Adipocyte (in vitro differentiated cells): ENCODE measurements at places on chromosomes 7 and 10.

GRCh38 chr10:36373424-36374096 is 731.5 kb upstream of the FZD8 start:
- DNase-seq: no peak

- DNase-seq: no peak
Observed at GRCh38 chr10:5194431-5194830, 2.2 kb upstream of the AKR1C4 start.

GRCh38 chr10:7525314-7526016 is 114.6 kb upstream of the SFMBT2 start:
- peak; percentile 91 for DNase-seq

DNA sequence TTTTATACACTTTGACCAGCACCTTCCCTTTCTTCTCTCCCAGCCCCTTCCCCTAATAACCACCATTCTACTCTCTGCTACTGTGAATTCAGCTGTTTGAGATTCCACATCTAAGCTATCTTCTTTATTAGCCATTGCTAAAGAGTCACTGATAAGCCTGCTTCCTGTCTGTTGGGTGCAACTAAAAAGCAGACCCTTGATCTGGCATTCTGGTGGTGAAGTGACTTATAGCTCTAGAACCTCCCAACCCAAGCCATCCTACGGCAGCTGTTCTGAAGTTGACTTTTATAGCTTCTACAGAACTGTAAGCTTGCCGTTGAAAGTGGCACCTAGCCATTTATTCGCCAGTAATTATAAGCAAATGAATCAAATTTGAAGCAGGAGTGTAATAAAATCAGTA is 105.6 kb downstream of the AHR start:
- DNase-seq: no peak

DNA sequence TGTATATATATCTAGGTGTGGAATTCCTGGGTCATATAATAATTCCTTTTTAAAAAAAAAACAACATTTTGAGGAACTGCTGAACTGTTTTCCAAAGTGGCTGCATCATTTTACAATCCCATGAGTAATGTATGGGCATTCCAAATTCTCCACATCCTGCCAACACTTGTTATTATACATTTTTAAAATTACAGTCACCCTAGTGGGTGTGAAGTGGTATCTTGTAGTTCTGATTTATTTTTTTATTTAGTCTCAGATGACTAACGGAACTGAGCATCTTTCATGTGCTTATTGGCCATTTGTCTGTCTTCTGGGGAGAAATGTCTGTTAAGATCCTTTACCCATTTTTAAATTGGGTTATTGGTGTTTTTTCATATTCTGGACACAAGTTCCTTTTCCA is 12.0 kb upstream of the KLHL7 start:
- DNase-seq: peak; percentile 19

DNA sequence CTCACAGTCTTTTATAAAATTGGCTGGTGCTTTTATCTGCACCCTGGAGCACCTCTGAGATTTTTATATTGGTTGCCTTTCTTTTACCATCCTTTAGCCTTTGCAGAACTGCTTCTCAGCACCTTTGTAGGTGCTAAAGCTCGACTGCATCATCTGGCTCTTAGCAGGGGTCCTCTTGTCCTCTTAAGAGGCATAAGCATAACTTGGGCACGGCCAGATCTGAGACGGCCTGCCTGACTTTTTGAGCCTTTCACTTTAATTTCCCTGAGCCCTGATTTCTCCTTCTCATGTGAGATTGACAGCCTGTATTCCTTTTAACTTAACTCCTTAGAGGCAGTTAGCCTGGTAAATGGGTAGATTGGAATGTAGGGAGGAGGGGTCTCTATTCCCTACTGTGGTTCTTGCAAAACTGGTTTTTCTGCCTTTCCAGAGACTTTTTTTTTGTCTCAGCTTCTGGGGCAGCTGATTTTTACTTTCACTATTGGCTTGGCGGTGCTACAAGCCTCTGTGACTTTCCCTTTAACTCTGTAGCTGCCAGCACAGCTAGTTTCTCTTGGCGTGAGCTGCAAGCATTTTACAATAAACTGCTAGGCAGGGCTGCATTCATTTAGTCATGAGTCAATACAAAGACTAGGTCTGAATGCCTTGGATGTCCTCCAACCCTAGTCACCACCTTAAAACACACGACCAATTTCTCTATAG is 24.0 kb downstream of the ZPBP start:
- DNase-seq: peak; percentile 42

DNA sequence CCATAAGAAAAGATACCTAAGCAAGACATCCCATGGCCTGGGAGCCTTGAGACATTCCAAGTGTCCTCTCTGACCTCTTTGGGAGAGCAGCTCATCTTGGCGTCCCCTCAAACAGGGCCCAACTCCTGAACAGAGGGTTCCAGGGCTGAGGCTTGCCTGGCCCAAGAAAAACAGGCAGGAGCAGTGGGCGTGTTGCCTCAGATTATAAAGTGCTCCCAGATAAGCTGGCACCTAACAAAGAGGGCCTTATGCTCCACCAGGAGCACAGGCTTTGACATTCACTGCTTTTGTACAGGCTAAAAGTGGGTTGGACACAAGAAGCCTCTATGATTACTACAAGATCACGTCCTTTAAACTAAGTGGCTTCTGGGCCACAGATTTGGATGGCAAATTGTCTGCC is 193.1 kb downstream of the FGFR2 start:
- DNase-seq: no peak

DNA sequence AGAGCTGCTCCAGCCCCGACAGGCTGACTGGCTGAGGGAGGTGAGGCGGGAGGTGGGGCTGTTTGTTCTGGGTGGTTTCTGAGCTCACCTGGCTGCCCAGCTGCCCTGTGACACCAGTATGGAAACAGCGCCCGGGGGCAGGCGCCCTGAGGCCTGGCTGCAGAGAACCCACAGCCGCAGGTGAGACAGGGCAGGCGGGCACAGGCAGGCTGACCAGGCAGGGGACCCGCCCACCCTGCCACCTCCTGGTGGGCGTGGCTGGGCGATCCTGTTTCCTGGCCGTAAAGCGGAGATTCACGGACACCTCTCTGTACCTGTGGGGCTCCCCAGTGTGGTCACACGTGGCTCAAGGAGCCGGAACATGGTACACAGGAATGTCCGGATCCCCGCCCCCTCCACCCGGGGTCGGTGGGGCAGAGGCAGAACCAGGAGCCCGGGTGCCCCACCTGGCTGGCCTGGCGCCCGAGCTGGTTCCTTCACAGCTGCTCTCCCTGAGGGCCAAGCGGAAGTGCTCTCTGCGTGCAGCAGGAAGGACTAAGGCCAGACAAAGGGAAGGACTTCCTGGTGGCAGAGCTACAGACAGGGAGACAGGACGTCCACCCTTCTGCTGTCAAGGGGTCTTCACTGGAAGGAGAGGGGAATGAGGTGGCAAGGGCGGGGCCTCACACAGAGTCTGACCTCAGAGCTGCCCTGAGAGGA is 3.9 kb downstream of the MICALL2 start:
- no peak for DNase-seq

DNA sequence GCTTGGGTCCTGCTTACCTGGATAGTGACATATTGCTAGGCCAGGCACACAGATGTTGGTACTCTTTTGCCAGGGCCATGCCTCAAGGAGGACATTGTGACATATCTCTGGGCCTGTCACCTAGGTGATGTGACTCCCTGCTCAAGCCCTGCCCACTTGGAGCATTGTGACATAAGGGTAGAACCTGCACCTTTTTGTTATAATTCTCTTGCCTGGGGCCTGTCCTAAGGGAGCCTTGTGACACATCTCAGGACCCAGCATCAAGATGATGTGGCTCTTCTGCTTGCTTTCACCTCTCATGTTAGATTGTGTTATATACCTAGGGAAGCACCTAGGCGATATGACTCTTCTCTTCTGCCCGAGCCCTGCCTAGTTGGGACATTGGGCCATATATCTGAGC is 57.4 kb downstream of the ZNF736 start:
- no peak for DNase-seq

GRCh38 chr7:110168010-110168409 is 922.9 kb upstream of the LRRN3 start:
- no peak for DNase-seq

DNA sequence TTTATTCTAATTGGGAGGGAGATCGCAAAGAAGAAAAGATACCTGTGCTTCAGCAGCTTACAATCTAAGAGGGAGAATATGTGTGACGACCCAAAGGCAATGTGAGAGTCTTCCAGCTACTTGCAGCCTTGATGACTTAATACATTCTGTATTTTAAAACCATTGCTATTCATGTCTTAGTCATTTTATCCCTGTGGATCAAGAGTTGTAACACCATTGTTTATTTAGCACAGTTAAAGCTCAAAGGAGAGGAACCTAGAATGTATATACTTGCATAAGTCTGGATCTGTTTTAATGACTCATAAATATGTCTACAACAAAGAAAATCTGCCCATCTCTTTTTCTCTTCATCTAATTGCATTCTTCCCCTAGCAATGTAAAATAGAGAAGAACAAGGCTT is 117.9 kb upstream of the DLX6 start:
- peak; percentile 39 for DNase-seq

DNA sequence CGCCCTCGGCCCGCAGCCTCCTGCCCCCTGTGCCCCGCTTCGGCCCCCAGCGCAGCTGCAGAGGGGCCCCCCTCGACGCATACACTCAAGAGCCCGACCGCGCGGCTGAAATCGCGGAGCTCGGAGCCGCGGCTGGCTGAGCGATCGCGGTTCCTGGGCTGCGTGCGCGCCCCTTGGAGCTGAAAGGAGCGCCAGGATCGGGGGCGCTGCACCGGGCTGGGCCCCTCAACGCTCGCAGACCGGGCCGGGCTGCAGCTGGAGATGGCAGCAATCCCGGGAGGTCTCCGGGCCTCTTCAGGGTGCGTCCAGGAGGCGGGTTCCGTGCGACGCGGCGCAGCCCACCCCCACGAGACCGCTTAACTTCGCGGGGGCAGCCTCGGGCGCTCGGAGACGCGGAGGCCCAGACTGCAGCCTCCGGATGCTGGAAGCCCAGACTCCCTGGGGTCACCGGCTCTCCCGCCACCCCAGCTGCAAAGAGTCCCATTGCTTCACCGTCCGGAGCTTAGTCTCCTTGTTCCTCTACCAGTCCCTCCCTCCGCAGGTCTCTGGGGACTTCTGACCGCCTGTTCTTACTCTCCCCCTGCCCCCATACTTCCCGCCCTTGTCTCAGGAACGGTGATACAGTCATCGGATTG is 73.0 kb upstream of the LRRC4 start:
- peak; percentile 59 for DNase-seq

- no peak for DNase-seq
Observed at GRCh38 chr10:35219292-35219691, 92.6 kb downstream of the CREM start.

GRCh38 chr7:119392-120163 is 72.8 kb upstream of the FAM20C start:
- DNase-seq: peak; percentile 79

GRCh38 chr7:149027611-149028345 is 527 bp downstream of the PDIA4 start:
- peak; percentile 61 for DNase-seq

DNA sequence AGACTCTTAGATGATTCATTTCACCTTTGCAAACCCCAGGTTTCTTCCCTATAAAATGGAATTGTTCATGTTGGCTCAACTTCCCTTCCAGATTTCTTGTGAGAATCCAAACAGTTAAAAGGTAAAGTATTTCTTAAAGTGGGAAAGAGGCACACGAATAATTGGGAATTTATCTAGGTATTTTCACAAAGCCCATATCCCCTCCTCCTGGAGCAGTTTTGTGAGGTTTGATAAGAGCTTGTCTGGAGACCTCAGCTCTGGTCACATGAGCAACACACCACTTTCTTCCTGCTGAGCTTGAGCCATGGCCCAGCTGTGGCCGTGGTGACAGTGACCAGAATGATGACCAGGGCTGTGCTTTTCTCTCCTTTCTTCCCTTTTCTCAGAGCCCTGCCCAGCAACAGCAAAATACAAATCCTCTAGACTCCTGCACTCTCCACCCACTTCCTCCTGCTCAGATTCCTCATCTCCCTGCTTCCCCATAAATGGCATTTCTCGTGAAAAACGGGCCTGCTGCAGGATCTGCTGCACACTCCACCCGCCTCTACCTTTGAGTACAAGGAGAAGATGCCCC is 87.7 kb downstream of the PIK3CG start:
- peak; percentile 7 for DNase-seq

GRCh38 chr10:129056734-129057689 is 410.0 kb upstream of the MGMT start:
- DNase-seq: no peak

DNA sequence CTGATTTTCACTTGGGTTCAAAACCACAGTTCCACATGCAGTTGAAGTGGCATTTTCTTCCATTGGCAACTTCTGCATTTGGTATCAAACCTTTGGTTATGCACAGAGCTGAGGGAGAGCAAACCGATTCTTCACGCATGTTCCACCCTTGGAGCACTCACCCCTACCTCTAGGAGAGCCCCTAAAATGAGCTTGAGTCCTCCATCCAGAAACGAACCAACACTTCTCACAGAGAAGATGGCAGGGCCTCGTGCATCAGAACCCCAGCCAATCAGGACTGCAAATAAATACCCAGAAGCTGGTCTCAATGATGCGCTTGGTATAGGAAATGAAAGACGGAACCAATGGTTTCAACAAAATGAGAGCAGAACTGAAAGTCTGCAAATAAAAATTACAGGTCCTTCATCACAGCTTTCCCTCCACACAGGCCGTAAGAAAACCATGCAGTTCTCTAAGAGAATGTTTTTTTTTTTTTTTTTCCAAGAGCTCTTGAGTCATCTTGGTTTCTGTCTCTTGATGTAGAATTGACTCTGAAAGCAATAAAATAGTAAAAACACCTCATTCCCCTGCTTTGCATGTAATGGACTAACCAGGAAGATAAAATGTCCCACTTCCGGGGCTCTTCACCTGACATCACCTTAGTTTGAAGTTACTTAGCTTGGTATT is 23.9 kb downstream of the KLF6 start:
- no peak for DNase-seq

DNA sequence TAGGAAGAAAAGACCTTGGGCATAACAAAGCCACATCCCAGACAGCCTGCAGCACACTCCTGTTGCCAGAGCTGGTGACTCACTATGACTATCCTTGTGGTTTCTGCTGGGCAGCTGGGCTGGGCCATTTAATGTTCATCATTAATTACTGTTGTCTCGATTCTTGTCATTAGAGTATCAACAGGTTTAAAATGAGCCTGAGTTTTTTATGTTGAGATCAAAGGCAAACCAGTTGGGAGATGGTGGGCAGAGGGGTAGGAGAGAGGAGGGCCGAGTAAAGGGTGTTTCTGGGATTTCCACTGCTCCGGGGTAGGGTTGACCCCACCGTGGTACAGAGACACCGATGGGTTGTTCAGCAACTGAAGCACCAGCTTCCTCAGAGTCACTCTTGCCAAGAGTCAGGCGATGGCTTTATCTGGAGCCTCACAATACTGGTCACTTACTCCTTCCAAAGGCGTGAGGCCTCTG is 128.7 kb upstream of the LYZL1 start:
- DNase-seq: peak; percentile 75

GRCh38 chr10:116696919-116697318 is 45.4 kb downstream of the HSPA12A start:
- DNase-seq: no peak

- DNase-seq: no peak
Observed at GRCh38 chr10:11763501-11763861, 21.3 kb downstream of the ECHDC3 start.

- no peak for DNase-seq
Observed at GRCh38 chr7:26958834-26959233, 94.4 kb upstream of the SKAP2 start.
